ENCODE measurements at places on chromosomes 4 and X. TPM values are rescaled to one million over a fixed set of nuclear protein-coding genes. Genes with fewer than 3 reads are reported as not detected.

DNA sequence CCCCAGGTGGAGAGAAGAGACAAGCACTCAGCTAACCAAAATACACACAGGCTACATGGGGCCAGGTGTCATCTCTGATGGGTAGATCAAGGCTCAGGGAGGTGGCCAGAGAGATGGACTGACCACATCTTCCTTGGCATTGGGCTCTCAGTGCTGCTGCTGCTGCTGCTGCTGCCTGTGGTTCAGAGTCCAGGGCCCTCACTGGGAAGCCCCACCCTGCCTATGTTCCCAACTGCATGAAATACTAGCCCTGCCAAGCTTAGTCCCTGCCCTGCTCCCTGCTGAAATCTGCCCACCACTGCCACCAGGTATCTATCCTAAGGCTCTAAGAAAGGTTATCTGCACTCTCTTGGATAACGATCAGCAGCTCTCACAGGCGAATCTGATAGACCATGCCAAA lies 118.7 kb downstream of the EFHC2 start:
- DNase-seq, result no peak

ATG4A gene
- total RNA-seq, result 9.5 TPM

DNA sequence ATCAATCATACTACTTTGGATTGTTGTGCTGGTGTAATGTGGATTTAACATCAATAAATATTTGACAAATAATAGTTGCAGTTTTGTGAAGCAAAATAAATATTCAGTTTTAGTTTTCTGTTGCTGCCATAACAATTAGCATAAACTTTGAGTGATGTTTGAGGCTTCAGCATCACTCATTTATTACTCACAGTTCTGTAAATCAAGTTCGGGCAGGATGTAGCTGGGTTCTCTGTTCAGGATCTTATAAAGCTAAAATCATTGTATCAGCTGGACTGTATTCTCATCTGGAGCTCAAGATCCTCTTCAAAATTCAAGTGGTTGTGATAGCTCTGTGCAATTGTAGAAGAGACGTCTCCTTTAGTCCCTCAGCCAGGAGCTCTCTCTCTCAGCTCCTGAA lies 81.7 kb downstream of the CBR4 start:
- no peak for DNase-seq

DNA sequence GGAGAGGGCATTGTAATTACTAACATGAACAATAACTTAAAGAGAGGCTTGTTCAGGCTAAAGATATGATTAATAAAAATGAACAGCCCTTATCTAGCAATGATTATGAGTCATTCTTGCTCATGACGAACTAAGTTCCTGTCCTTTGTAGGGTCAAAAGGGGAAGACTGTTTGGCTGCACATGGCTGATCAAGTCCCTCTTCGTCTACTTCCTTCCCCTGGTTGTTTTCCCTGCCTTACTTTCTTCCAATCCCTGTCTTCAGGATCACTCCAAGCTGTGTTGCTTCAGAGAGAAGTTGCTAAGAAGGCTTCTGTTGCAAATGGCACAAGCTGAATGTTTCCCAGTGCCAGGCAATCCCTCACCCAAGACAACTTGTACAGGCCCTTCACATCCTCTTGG lies 115.0 kb upstream of the HS3ST1 start:
- no peak for DNase-seq

Measured in sciatic nerve (tissue), 2 donors.